Ammon's horn (tissue), 1 donor: ENCODE measurements at places on chromosomes 2 and 18.
A peak's percentile ranks its signal among the peaks of the same experiment; 100 is the strongest.

GRCh38 chr2:127531221-127531648 lies 4.2 kb upstream of the MYO7B start:
- no peak for DNase-seq

- DNase-seq: no peak
Observed at GRCh38 chr2:136395582-136395981, 277.6 kb upstream of the CXCR4 start.

GRCh38 chr18:31424383-31424988 lies 23.1 kb upstream of the DSG3 start:
- DNase-seq: no peak

- no peak for DNase-seq
Observed at GRCh38 chr18:6866552-6867085, 137.1 kb downstream of the ARHGAP28 start.

DNA sequence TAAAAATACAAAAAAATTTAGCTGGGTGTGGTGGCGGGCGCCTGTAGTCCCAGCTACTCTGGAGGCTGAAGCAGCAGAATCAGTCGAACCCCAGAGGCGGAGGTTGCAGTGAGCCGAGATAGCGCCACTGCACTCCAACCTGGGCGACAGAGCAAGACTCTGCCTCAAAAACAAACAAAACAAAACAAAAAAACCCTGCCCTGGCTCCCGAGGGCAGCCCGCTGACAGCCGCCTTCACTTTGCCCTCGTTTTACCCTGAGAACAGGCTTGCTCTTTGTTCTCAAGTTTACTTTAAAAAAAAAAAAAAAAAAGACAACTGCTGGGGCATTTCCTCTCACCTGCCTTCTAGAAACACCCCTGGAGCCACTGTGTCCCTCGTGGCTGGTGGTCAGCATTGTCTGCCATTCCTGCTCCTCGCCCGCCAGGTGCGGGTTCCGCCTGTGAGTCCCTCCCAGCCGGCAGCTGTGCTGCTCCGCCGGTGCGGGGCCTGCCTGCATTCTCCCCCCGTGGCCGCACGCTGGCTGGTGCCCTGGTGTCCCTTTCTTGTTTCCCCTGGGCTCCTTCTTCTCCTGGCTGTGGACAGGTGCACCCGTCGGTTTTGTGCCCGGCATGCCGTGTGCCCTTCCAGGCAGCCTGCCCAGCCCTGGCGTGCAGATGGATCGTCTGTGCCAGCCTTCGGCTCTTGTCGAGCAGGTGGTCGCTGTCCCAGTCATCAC lies 105.7 kb downstream of the USP40 start:
- peak; percentile 49 for DNase-seq

DNA sequence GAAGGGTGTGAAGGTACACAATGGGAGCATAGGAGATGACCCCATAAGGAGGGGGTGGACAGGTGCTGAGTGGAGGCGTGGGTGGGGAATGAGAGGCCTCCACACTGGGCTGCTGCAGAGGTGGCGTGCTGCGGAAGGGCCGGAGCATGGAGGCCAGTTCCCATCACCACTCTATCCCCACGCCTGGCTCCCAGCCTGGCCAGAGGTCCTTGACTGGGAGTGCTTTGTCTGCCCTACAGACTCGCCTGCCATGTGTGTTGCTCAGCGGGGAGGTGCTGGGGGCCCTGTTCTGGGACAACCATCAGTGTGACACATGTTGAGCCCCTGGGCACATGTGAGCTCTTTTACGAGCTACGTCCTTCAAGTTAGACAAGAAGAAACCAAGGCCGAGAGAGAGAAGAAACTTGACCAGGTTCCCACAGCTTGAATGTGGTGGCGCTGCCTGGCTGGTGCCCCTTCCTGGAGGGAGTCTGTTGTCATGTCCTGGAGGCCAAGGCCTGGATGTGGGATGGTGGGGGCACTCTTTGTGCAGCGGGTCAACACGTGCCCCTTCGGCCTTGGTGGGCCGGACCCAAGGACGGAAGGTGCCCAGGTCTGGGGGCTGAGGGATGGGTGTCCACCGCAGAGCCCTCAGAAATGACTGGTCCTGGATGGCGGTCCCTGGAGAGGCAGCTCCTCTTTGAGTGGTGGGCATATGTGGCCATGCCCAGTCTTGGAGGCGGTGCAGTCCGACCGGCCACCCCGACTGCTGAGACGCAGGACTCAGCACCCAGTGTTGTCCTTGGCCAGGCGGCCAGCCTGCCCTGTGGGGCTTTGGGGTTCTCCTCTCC lies 1.2 kb upstream of the INPP5D start:
- DNase-seq: no peak

DNA sequence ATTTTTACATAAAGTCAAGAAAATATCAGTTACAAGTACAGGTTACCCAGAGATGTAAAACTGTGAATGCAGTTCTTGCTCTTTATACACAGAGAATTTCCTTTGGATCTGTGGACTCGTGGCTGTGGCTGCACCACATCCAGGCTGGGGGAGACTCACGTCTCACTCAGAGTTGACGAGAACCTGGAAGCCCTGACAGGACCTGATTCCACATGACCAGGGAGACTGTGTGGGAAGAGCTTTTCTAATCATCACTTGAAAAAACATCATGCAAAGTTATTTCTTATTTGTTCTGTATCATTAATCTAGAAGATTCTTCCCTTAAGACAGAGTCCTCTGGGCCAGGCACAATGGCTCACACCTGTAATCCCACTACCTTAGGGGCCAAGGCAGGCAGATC lies 1159.0 kb downstream of the RPIA start:
- no peak for DNase-seq

DNA sequence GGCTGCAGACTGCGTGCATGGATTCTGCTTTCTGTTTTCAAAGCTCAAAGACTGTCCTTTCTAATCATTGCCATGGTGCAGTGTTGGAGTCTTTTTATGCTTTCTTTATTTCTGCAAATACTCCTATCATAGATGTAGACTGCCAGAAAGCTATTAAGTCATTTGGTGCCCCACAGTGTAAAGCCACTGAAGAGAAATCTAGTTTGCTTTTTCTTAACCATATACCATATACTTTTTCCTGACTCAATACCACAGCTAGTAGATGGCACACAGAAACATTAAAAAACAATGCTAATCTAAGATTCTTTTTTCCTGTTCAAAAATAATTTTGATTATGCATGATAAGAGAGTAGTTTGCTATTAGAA lies 109.9 kb upstream of the RAB27B start:
- DNase-seq: no peak

- no peak for DNase-seq
Observed at GRCh38 chr18:77648411-77648810, 398.8 kb downstream of the GALR1 start.

GRCh38 chr2:230666885-230667712 lies 45.5 kb upstream of the CAB39 start:
- DNase-seq: peak; percentile 61

GRCh38 chr2:144032566-144032965 lies 487.4 kb downstream of the ZEB2 start:
- DNase-seq: no peak

- DNase-seq: no peak
Observed at GRCh38 chr2:156437931-156438410, 1.8 kb downstream of the GPD2 start.

- no peak for DNase-seq
Observed at GRCh38 chr2:21793461-21793860, 669.7 kb downstream of the TDRD15 start.

DNA sequence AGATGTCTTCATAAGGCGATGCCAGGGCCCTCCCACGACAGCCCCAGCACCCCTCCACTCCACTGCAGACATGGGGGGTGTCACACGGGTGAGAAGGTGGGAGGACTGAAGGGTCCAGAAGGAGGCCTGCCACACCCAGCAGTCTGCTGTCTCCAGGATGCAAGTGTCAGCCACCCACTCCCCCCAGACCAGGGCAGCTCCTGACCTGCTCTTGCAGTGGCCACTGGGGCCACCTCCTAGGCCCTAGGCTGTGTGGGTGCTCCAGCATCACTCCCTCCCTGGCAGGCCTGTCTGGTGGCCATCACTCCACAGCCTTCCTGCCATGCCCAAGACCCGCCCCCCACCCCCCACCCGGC lies 171.0 kb downstream of the CELF4 start:
- no peak for DNase-seq

GRCh38 chr18:59437851-59438569 lies 78.9 kb upstream of the LMAN1 start:
- no peak for DNase-seq

- DNase-seq: no peak
Observed at GRCh38 chr2:15472133-15472532, 89.0 kb downstream of the NBAS start.

DNA sequence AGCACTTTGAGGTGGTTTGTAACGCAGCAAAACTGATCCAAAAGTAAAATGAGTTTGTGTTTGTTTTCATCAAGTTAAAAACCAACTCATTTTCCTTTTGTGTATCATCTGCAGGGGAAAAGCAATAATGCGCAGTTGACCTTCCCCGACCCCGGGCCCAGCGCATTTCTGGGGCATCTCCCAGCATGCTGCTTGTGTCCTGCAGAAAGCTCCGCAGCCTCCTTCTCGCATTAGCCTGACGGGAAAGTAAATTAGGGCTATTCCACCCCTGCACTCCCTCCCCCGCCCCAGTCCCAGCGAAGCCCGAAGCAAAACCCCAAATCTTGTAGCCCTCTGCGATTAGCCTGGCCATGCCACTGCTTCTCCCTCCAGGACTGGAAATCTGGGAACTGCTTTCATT lies 82.0 kb upstream of the PPM1B start:
- DNase-seq: peak; percentile 26

- DNase-seq: peak; percentile 44
Observed at GRCh38 chr18:44700652-44701051, 20.0 kb downstream of the SETBP1 start.

- no peak for DNase-seq
Observed at GRCh38 chr18:44961288-44961995, 280.8 kb downstream of the SETBP1 start.

DNA sequence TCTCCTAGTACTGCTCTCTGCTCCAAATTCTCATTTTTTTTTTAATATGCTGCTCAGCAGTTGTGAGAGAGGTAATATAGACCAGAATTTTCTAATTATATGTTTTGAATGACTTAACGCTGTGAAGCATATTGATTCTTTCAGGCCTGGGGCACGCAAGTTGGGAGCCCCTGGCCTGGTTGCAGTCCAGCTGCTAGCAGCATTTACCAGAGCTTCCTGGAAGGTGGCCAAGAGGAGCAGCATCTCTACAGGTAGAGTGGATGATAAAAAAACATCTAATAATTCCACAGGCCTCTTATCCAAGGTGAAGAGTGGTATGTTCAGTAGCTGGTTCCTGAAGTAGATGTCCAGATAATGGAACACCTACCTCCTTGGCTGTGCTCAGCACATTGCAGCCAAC lies 7.3 kb upstream of the UGP2 start:
- DNase-seq: no peak

DNA sequence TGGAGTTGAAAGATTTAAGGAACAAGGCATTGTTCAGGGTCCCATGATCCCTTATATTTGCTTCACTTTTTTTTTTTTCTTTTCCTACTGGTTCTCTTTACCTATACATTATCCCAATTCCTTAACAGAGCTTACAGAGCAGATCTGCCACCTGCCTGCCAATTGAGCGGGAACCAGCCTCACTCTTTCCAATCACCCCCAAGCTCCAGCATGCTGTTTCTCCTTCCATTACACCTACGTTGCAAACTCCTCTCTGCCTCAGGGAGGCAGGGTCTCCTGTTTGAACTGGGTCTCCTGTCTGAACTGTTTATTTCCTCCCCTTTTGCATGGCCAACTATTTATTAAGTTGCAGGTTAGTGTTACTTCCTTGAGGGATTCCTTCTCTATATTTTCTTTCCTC lies 77.2 kb upstream of the SLC38A11 start:
- DNase-seq: no peak

DNA sequence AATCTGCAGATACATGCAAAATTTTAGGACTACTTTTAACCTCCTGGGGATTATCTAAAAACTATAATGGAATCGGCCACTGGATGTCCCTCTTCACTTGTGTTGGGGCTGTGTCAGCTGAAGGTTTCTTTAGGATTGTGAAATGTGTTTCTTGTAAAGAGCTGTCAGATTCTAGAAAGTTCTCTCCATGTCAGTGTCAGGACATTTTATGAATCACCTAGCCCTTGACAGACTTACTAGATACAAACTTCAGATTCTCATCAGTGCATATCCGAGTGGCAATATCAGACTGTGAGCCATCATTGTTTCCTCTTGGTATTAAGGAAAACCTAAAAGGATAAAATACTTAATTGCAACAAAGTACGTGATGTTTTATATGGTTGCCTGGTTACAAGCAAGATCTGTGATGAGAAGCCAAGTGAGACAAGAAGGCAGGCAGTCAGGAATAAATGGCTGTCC lies 107.3 kb downstream of the CPS1 start:
- DNase-seq: peak; percentile 57

DNA sequence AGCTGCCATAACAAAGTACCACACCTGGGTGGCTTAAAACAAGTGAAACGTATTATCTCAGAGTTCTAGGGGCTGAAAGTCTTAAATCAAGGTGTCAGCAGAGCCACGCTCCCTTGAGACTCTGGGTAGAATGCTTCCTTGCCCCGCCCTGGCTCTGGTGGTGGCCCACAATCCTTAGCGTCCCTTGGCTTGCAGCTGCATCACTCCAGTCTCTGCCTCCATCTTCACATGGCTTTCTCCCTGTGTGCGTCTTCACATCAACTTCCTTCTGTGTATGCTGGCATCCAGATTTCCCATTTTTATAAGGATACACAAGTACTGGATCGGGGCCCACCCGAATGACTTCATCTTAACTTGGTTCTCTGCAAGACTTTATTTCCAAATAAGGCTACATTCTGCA lies 62.5 kb downstream of the MRO start:
- DNase-seq: no peak

- DNase-seq: no peak
Observed at GRCh38 chr2:202717598-202718310, 83.0 kb downstream of the FAM117B start.

DNA sequence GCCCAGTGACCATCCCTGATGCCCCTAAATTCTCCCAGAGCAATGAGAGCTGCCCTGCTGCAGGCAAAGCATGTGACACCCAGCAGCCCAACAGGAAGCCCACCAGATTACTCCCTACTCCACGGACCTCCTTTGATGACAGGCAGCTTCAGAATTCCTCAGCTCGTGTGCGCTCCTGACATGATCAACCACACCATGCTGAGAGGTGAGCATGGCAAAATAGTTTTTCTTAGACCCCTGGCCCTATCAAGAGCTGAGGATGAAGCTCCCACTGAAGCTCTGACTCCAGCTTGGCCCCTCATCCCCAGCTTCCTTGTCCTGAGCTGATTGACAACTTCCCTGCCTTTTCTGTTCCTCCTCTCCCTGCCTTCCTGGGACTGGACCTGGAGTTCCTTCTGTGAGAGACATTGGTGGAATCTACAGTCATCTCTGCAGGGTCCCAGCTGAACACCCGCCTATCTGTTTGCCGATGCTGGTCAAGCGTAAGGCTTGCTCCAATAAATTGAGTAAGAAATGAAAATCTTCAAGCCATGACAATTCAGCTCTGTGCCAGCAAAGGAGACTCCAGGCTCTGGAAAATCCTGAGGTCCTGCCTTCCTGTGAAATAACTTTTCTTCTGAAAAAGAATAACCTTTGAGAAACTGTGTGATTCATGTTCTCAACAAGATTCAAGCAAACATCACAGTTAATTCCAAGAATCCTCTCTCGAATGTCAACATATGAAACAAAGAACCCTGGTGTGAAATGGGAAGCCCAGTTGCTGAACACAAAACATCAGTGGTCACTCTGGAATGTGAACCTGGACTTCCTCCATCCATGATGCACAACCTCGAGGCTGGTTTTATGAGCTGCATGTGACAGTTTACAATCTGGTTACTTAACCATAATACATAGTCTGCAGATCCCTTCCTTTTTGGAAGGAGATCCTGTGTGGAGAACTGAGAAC lies 201.1 kb downstream of the SPP2 start:
- DNase-seq: no peak
